Left ventricle myocardium inferior (tissue), 1 donor: ENCODE measurements at places on chromosomes 4 and X. TPM values are rescaled to one million over a fixed set of nuclear protein-coding genes. Genes with fewer than 3 reads are reported as not detected.

DNA sequence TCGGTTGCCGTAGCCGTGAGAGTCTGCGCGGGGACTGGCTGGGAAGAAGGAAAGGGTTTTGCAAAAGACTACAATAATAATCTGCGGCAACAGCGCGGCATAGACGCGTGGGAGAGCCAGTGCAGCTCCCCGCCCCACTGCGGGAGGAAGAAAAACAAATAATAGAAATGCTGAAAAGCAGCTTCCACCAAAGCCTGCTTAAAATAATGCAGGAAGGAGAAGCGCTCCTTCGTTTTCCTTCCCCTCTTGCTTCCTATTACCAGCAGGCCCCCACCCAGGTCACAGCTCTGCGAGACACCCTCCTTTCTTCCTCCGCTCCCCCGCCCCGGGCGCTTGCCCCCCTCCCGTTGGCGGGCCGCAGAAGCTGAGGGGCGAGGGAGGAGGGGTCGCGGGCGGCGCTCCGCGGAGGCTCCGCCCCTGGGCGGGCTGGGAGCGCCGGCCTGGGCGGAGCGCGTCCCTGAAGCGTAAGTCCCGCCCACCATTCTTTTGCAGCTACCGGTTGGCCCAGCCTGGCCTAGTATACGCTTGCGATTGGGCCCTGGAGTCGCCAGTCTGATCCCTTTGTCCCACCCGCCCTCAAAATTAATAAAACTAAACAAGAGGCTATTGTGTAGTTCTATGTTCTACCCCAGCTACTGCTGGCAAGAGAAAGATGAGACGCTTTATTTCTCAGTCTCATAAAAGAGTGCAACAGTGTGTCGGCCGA is 636 bp upstream of the AMOT start:
- peak overlapping the region; percentile 80 for H3K4me3 ChIP-seq
- H3K4me1 ChIP-seq: no peaks in the 10 kb centered on the region
- DNase-seq: peak; percentile 84
- H3K36me3 ChIP-seq: no peaks in the 10 kb centered on the region
- H3K27me3 ChIP-seq: no peaks in the 10 kb centered on the region

- H3K36me3 ChIP-seq: no peaks in the 10 kb centered on the region
- no peaks in the 10 kb centered on the region for H3K27me3 ChIP-seq
- no peak overlapping the region for H3K4me3 ChIP-seq
- DNase-seq: no peak
- H3K4me1 ChIP-seq: no peaks in the 10 kb centered on the region
- H3K27ac ChIP-seq: no peak overlapping the region
These were observed 161.1 kb downstream of the TECRL start for GRCh38 chr4:64248186-64248585.

WWC2 gene
- 42.3 TPM for total RNA-seq

GRCh38 chr4:25103418-25103817 is 56.8 kb downstream of the SEPSECS start:
- H3K4me3 ChIP-seq: no peak overlapping the region
- H3K36me3 ChIP-seq: no peaks in the 10 kb centered on the region
- H3K27ac ChIP-seq: peak overlapping the region; percentile 77
- peaks cover 57% of the 10 kb centered on the region for H3K4me1 ChIP-seq

QDPR gene
- 50.2 TPM for total RNA-seq

- H3K27ac ChIP-seq: no peak overlapping the region
- no peak for DNase-seq
- no peaks in the 10 kb centered on the region for H3K36me3 ChIP-seq
- H3K4me3 ChIP-seq: no peak overlapping the region
These were observed 13.8 kb upstream of the HPGDS start for GRCh38 chr4:94356444-94356843.

GRCh38 chr4:99856166-99856565 is 38.1 kb downstream of the LAMTOR3 start:
- DNase-seq: no peak
- H3K36me3 ChIP-seq: no peaks in the 10 kb centered on the region
- H3K4me3 ChIP-seq: no peak overlapping the region
- H3K4me1 ChIP-seq: no peaks in the 10 kb centered on the region
- H3K27ac ChIP-seq: peak overlapping the region; percentile 21

GRCh38 chrX:338836-339400 is 20.3 kb upstream of the GTPBP6 start:
- peaks cover 56% of the 10 kb centered on the region for H3K36me3 ChIP-seq
- H3K4me1 ChIP-seq: no peaks in the 10 kb centered on the region
- no peaks in the 10 kb centered on the region for H3K27me3 ChIP-seq

TMEM184C gene
- 24.7 TPM for total RNA-seq

HSPA4L gene
- total RNA-seq: 16.1 TPM

BEX4 gene
- 50.8 TPM for total RNA-seq

DNA sequence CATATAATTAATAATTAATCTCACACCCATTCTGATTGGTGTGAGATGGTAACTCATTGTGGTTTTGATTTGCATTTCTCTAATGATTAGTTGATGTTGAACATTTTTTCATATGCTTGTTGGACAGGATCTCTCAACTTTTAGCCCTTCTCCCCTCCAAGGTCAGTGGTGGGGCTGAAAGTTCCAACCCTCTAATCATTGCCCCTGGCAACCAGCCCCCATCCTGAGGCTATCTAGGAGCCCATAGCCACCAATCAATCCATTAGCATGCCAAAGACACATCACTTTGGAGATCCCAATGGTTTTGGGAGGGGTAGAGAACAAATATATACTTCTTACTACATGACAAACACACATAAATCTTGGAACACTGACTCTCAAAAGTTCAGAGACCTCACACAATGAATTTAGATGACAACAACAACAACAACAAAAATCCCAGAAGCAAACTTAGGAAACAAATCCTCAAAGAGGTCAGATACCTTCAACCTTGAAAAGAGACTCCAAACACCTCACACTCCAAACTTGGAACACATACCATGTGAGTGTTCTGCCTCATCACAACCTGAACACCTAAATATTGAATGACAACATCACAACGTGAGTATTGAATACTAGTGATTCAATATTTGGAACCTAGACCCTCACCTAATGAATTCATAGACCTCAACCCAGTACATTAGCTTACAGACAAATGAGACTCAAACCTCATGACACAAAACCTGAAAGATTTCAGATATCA is 19.0 kb upstream of the PAGE4 start:
- no peak overlapping the region for H3K4me3 ChIP-seq
- H3K27ac ChIP-seq: no peak overlapping the region
- no peaks in the 10 kb centered on the region for H3K36me3 ChIP-seq
- no peaks in the 10 kb centered on the region for H3K4me1 ChIP-seq

DNA sequence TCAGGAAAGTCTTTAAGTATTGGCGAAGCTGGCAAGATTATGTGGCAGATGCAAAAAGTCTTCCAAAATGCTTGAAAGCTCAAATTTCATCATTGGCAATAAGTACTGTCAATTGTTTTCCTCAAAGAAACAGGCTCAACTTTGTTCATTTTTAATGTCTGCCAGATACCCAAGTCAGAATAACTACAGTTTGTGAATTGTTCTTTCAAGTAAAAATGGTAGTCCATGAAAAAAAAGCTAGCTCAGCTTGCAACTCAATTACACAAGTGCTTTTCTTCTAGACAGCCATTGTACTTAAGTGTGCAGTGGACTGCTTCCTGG is 70.5 kb downstream of the AFF1 start:
- no peak for DNase-seq
- H3K4me1 ChIP-seq: peaks cover 66% of the 10 kb centered on the region
- no peaks in the 10 kb centered on the region for H3K27me3 ChIP-seq
- H3K36me3 ChIP-seq: no peaks in the 10 kb centered on the region
- peak overlapping the region; percentile 85 for H3K4me3 ChIP-seq

GRCh38 chr4:124691801-124692200 is 20.7 kb downstream of the ANKRD50 start:
- no peaks in the 10 kb centered on the region for H3K36me3 ChIP-seq
- no peaks in the 10 kb centered on the region for H3K27me3 ChIP-seq
- no peak for DNase-seq
- H3K4me3 ChIP-seq: no peak overlapping the region
- H3K27ac ChIP-seq: no peak overlapping the region
- H3K4me1 ChIP-seq: no peaks in the 10 kb centered on the region

C4orf50 gene
- total RNA-seq: not detected

DNA sequence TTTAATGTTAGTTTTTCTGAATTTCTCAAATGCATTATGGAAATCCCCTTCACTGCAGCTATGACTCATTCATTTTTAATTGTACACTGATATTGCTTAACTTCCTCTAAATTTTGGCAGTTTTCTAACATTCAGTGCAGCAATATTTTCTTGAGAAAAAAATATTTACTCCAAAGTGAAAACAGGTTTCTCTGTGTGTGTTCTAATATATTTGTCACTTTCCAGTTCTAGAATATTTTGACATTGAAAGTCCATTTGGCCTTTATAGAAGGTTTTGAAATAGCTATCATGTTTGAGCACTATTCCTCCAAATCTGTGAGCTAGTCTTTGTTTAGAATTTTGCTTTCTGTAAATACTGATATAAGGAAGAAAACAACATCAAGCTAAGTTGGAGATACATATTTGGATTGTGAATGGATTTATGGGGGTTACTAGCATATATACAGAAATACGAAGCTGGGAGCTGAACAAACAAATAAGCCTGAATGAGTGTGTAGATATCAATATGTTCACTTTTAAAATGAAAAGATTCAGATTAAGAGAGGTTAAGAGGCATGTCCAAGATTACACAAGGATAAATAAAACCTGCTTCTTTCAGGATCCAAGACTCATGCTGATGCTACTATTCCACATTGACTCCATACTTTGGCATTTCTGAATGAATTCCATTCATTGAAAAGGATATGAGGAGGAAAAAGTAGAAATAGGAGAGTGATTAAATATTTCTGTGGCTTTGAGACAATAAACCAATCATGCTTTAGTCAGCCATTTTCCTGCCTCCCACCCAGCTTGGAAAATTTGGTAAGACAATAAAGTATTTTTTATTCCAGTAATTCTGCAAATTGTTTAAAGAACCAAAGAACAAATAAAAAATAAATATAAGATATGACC is 57.3 kb upstream of the SLIT2 start:
- no peaks in the 10 kb centered on the region for H3K36me3 ChIP-seq
- H3K4me1 ChIP-seq: peaks cover 8% of the 10 kb centered on the region
- H3K4me3 ChIP-seq: no peak overlapping the region
- H3K27me3 ChIP-seq: no peaks in the 10 kb centered on the region
